Lower leg skin (tissue), 4 donors: ENCODE measurements at places on chromosomes 3 and 15. TPM values are rescaled to one million over a fixed set of nuclear protein-coding genes. Genes with fewer than 3 reads are reported as not detected.

Gene CLDN18
- total RNA-seq: not detected

Gene SLC15A2
- total RNA-seq: 0.79 TPM

Gene SLC51A
- not detected for total RNA-seq

Gene HRH1
- total RNA-seq: 6.4 TPM

Gene NAALADL2
- total RNA-seq: 3.6 TPM

Gene SLC12A1
- not detected for total RNA-seq

Gene ARPP21
- not detected for total RNA-seq

Gene MAP1A
- total RNA-seq: 2.3 TPM

Gene GLT8D1
- total RNA-seq: 36.6 TPM

Gene C3orf85
- not detected for total RNA-seq

Gene SYNM
- 4.7 TPM for total RNA-seq

Gene PTX3
- total RNA-seq: 16.1 TPM

Gene PDIA3
- total RNA-seq: 101 TPM

Gene GPR27
- 1.9 TPM for total RNA-seq

Gene WHAMM
- total RNA-seq: 11.5 TPM

Gene MYL3
- 1.3 TPM for total RNA-seq

Gene CMTM6
- total RNA-seq: 63.1 TPM

Gene ABTB1
- 27.8 TPM for total RNA-seq
